Kidney epithelial cell (primary cell): ENCODE measurements at places on chromosomes 6 and 20. TPM values are rescaled to one million over a fixed set of nuclear protein-coding genes. Genes with fewer than 3 reads are reported as not detected.

GRCh38 chr6:43877463-43878126 is 107.6 kb downstream of the VEGFA start:
- DNase-seq = no peak

DNA sequence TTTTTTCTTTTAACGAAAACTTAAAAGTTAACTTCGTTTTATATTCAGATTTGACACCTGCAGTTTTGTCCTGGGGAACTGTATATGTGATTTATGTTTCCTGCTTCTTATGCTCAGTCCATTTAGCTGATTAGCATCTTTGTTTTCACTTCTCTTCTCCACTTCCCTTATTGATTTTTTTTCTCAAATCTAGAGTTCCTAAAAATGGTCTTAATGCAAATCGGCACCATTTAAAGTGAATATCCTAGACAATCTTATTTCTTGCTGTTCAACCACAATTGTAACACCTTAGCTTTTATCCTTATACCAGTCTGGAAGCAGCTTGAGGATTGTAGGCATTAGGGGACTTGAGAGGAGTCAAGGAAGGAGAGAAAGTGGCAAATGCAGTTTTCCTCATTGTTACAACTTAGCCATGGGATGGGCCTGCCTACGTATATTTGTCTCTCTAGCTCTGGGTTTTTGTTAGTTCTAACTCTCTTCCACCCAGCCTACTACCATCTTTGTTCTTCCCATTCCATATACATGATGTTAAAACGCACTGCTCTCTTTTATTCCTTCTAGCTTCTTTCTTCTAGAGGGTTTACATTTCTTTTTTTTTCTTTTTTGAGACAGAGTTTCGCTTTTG is 8.5 kb downstream of the QRSL1 start:
- no peak for DNase-seq

DNA sequence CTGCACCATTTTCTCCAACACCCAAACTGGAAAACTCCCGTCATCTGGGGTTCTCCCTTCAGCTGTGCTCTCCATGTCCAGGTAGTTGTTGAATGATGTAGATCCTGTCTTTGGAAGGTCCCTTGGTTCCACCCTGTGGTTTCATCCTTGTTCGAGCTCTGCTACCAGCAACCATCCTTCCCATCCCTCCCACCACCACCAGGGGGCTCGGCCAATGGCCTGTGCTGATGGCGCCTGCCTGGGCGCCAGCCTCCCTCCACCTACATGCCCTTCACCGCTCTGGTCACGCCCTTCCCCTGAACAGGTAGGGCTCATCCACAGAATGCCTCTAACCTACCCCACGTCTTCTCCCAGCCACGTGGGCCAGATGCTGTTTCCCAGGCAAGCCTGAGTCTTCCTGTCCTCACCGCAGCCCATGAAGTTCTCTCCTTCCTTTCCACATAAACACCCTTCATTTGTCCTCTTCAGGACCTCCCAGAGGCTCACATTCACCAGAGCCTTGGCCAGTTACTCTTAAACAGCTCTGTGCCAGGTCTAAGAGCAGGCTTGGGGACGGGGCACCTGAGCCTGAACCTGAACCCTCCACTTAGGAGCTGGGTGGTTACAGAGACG is 75.1 kb upstream of the DUSP22 start:
- DNase-seq = no peak

The SLC17A2 gene
- not detected in 2 replicates for total RNA-seq

The FARS2 gene
- 8.2 and 19.3 TPM in 2 replicates for total RNA-seq

The RIOK1 gene
- 15.3 and 15.5 TPM in 2 replicates for total RNA-seq

- peak; percentile 64 for DNase-seq
Observed at GRCh38 chr6:155201461-155202226, 62.2 kb upstream of the CLDN20 start.

GRCh38 chr6:20575125-20575524 is 40.9 kb downstream of the CDKAL1 start:
- DNase-seq = no peak

The MAP3K7 gene
- 22.6 and 26.5 TPM in 2 replicates for total RNA-seq

GRCh38 chr6:35719830-35720733 is 16.8 kb upstream of the ARMC12 start:
- DNase-seq = no peak

DNA sequence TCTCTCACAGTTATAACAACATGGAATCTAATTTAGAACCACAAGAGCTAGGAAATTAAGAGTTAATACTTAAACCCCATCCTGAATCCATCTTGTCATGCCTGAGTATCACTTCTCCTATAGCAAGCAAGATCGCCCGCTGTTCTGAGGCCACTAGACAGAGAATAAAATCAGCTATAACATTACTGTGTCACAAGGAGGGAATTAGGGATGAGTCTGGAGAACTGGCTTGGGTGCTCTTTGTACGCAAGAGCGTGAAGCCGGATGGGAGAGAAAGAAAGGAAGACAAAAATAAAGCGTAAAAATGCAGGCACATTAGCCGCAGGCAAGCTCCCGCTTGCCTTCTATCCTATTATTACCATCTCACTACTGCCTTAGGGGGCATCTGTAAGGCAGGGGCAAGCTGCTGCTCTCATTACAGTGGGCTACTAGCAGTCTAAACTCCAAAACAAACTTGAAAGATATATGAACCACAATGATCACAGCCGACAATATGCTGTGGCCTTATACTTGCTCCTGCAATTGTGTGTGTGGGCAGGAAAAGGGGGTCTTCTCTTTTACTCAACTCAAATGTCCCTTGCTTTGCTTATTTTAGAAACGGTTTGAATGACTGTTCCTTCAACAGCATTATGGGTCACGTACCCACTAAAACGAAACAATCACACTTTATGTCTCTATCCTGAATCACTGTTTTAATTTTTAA is 81.9 kb downstream of the GJA10 start:
- no peak for DNase-seq
